ENCODE measurements at places on chromosomes 12 and 14.

- DNase-seq, result no peak
These were observed 11.2 kb downstream of the CEP170B start for GRCh38 chr14:104876251-104876699.

- no peak for DNase-seq
These were observed 194.9 kb downstream of the PAH start for GRCh38 chr12:102722147-102722546.

DNA sequence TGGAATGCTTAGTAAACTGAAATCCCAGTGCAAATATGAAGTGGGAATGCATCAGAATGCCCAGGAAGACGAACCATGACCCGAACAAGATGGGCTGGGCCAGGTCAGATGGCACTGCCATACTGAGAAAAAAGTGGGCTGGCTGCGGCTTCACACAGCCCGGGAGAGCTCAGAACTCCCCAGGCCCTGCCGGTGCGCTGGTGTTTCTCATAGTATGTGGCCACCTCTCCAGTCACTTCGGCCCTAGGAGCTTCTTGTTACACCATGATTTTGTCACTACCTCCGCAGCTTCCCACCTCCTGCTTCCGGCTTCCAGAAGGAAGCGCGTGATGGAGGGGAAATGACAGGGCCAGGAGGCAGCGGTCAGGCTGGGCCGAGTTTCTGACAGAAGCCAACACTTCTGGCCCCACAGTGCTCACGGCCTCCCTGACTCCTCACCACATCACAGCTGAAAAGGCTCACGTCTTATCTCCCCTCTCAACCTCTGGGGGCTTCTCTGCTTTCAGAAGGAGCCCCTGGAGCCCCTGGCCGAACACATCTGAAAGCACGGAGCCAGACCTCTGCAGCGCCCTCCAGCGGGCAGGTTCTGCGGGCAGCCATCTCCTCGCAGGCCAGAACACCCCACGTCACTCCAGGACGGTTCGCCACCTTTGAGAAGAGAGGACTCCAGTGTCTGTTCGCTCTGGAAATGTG lies 30.7 kb downstream of the DAD1 start:
- DNase-seq, result no peak

GRCh38 chr12:77319166-77319565 lies 253.8 kb upstream of the E2F7 start:
- DNase-seq, result no peak

GRCh38 chr14:23009483-23009938 lies 432 bp downstream of the C14orf93 start:
- no peak for DNase-seq

- no peak for DNase-seq
These were observed 98.5 kb downstream of the SINHCAF start for GRCh38 chr12:31227401-31227981.

GRCh38 chr12:44570036-44570583 lies 306.0 kb downstream of the NELL2 start:
- no peak for DNase-seq

- DNase-seq, result no peak
These were observed 15.4 kb downstream of the CAND1 start for GRCh38 chr12:67284561-67284960.

DNA sequence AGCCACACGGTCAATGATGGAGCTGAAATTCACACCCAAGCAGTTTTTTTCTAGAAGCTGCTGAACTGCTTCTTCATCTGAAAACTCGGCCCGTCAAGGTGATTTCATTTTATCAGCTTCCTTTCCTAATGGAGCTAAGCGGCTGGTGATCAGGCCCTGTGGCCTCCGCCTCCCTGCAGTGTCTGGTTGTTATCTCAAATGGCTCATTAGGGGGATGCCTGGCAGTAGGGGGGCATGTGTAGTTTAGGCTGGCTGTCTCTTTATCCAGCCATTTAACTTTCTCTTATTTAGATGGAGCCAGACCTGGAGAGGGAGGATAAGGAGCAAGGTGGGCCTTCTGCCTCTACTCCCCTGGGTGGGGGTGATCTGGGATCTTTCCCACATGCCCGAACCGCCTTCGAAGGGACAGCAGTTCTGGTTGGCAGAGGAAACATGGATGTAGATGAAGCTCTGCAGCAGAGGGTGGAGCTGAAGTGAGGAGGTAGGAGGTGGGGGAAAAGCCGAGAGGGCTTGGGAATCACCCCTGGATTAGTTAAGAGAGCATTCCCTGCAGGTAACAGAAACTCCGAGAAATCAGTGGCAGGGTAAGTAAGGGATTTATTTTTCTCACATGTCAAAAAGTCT lies 64.4 kb downstream of the TGFB3 start:
- DNase-seq, result no peak

GRCh38 chr14:89029961-89030694 lies 205.7 kb downstream of the TTC8 start:
- DNase-seq, result no peak

DNA sequence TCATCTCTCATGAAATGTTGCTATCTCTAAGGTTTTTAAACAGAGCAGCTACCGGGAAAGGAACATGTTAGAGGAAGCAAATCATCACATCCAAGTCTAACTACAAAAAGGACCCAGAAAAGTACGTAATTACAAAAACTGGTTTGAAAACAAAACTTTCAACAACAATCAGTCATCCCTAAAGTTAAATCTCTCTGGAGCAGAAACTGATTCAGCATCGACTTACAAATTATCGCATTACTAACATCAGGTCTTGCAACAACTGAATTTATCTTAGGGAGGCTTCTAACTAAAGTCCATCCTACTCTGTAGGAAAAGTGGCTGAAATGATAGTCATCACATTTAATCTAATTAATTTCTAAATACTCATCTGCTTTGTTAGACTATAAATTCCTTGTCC lies 137.0 kb downstream of the MED13L start:
- DNase-seq, result no peak

DNA sequence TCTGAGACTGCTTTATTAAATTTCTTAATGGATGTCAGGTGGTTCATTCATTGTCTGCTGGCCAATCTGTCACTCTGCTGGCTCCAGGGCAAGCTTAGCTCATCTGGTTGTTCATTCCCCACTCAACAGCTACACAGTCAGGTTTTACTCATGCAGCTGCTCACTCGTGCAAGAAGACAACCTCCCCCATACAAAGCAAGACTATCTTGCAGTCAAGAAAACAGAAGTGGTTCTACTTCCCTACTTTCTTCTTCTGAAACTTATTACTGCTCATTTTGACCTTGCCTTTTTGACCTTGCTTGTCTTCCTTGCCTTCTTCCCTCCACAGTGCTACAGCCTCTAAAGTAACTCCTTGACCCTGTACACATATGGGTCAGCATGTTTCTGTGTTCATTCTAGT lies 277.9 kb downstream of the SSPN start:
- DNase-seq, result no peak

DNA sequence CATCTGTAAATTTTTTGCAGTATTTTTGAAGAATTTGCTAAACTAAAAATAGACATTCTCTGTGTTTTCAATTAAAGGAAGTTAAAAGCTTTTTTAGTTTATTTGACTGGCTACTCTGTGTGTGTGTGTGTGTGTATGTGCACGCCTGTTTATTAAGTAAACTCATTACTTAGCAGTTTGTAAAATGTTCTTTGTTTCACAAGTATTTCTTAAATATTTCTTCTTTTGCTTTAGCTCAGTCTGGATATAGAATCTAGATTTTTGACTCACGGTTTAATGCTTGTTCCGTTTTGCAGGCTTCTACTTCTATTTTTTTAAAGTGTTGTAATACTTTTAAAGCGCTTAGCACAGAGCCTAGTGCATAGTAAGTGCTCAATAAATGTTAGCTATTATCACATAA lies 46.5 kb upstream of the KCNMB4 start:
- DNase-seq, result no peak

GRCh38 chr12:75526655-75527511 lies 15.5 kb upstream of the KRR1 start:
- no peak for DNase-seq

DNA sequence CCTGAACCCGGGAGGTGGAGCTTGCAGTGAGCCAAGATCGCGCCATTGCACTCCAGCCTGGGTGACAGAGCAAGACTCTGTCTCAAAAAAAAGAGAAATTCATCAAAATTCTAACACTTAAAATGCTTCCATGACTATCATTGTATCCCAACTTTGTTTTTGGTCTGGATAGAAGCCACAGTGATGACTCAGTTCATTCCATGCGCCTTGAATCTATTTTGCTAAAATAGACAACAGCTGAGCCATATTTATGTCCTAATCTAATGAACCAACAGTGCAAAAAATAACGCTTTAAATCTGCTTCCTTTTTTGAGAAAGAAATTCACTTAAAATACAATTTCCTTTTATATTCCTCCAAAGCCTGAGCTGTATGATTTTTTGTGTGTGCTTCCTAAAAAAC lies 23.2 kb upstream of the BICD1 start:
- no peak for DNase-seq

DNA sequence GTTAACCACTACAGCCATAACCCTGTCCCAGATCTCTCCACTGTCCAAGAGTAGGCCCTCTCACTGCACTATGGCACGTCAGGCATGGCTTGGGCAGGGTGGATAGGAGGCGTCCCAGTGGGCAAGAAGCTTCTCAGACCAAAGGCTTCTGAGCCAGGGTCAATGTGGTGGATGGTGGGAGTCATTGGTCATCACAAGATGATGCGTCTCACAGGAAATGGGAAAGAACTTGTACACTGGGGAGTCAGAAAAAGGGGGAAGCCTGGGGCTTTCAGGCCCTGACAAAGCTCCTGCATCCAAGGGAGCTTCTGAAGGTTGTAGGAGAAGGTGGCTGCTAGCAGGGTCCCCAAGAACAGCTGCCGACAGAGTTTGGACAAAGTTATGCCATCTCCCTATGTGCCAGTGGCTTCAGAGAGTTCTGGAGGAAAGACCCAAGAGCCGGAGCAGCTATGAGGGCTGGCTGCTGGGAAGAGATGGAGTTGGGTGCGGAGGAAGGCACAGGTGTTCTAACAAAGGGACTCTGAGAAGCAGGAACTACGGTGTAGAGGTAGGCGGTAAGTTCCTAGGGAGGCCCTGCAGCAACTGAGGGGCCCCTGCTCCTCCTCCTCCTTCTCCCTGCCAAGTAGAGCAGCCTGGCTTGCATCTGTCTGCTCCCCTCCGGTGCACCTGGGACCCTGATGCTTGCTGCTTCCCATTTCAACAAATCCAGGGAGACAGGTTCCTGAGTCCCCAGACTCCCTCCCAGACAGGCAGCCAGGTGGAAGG lies 81.1 kb downstream of the ARL6IP4 start:
- DNase-seq, result no peak

DNA sequence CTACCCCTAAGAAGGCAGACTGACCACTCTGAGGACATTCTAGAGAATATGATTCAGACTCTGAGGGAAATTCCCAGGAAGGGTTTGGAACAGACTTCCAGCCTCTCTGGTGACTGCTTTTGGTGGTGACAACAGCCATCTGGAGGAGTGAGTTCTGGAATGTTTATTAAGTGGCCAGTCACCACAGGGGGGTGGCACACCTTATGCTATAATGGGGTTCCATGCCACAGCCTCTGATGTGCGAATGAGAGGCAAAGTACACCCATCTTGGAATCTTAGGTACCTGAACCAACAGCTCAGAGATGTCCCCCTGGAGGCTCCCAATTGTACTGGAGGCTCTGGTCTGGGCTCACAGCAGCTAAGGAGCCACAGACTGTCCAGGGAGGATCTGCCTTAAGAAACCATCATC lies 9.5 kb upstream of the TINF2 start:
- no peak for DNase-seq

- DNase-seq, result no peak
These were observed 862.2 kb downstream of the RPS29 start for GRCh38 chr14:48723841-48724495.

- no peak for DNase-seq
These were observed 84.3 kb downstream of the TNFAIP2 start for GRCh38 chr14:103207388-103208072.

DNA sequence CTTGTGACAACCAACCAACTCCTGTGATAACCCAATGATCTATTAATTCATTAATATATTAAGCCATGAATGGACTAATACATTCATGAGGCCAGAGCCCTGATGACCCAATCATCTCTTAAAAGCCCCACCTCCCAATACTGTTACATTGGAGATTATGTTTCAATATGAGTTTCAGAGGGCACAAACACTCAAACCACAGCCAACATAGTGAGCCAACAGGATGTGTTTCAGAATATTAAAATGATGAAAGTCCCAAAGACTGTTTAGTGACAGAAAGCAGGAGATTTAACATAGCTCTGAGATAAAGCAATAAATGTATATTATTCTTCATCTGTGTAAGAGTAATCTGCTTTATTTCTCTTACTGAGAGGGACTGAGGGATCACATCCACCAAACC lies 71.7 kb downstream of the PTPRO start:
- no peak for DNase-seq

- no peak for DNase-seq
These were observed 33.3 kb upstream of the MSI1 start for GRCh38 chr12:120402217-120402616.

GRCh38 chr12:132986885-132987225 lies 688 bp downstream of the ZNF26 start:
- no peak for DNase-seq

GRCh38 chr12:1594006-1594260 lies 448 bp downstream of the FBXL14 start:
- DNase-seq, result no peak

All from activated CD4-positive, alpha-beta T cell treated with anti-CD3 and anti-CD28 coated beads, Interleukin-2, amount 50 U/mL, for 24 hours (primary cell).